ENCODE measurements at places on chromosomes 12 and 14.
A peak's percentile ranks its signal among the peaks of the same experiment; 100 is the strongest.

- DNase-seq, result no peak
These were observed 80.0 kb downstream of the ZFP36L1 start for GRCh38 chr14:68712703-68713370.

GRCh38 chr14:50407111-50407812, 10.6 kb upstream of the CDKL1 start:
- no peak for DNase-seq

DNA sequence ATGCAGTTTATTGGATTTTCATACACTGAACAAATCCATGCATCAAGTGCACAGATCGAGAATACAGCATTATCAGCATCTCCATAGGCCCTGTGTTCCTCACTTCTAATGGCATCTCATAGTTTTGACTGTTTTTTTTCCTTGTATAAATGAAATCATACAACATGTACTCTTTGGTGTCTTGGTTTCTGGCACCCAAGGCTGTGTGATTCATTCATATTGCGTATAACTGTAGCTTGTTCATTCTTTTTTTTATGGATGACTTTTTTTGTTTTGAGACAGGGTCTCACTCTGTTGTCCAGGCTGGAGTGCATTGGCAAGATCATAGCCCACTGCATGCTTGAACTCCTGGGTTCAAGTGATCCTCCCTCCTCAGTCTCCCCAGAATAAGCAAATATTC, 14.3 kb downstream of the RASSF8 start:
- no peak for DNase-seq

- no peak for DNase-seq
These were observed 30.3 kb upstream of the FOXN3 start for GRCh38 chr14:89447182-89447944.

DNA sequence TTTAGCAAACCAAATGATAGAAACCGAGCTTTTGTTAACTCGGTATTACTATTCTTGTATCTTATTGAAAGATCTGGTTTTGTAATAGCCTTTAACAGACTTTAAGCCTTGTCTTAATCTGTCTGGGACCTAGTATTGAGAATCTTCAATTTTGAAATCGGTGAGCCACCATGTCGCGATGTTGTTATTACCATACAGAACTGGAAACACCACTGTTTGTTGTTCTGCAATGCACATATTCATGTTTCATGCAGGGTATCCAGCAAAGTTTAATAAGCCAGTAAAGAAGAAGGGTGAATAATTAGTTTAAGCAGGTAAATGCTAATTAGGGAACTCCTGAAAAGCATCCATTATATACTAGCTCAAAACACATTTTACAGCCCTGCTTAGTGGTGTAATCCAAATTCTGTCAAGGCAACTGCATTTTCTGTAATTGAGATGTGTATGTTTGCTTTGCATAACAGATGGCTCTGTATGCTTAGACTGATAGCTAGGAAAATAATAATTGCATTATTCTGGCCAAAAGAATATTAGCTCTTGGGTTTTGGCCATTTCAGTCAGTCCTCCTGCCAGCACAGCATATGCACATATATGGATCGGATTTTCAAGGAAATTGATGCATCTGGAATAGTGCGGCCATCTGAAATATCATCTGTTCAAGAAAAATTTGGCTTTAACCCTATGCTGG, 389.2 kb downstream of the EGLN3 start:
- DNase-seq, result no peak

DNA sequence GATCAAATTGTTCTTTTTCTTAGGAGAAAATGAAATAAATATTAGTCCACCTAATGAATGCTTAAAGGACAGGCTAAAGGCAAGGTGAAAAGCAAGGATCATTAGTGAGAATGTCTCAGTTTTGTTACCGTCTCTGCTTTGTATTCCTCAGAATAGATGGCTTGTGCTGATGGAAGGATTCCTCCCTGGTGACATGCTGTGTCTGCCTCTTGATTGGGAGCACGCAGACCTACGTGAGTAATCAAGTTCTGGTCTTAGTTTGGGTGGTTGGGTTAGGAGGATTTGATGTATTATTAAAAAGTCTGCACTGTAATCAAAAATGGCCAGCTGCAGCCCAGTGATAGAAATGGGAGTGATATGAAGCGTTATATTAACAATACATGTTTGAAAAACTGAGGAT, 78.8 kb upstream of the RTL1 start:
- DNase-seq, result no peak

- DNase-seq, result peak; percentile 83
These were observed 15.6 kb upstream of the TFCP2 start for GRCh38 chr12:51188359-51189051.

- DNase-seq, result no peak
These were observed 44.7 kb downstream of the TCHP start for GRCh38 chr12:109944561-109945359.

DNA sequence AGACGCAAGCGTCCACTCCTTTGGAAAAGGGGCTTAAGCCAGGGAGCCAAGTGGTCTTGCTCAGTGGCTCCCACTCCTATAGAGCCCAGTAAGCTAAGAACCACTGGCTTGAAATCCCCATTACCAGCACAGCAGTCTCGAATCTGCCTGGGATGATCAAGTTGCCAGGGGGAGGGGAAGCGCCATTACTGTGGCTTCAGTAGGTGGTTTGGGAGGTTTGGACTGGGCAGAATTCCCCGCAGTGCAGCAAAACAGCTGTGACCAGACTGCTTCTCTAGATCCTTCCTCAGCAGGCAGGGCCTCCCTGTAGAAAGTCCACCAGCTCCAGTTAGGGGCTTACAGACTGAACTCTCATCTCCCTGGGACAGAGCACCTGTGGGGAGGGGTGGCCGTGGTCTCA, 115.4 kb downstream of the TMEM117 start:
- no peak for DNase-seq

GRCh38 chr14:103155010-103155409, 31.7 kb downstream of the TNFAIP2 start:
- DNase-seq, result no peak

GRCh38 chr14:93045965-93046704, 69.6 kb downstream of the ITPK1 start:
- DNase-seq, result no peak

GRCh38 chr14:67553547-67553946, 20.5 kb downstream of the PLEKHH1 start:
- DNase-seq, result no peak

GRCh38 chr12:108833355-108833733, 24.0 kb downstream of the SSH1 start:
- no peak for DNase-seq

DNA sequence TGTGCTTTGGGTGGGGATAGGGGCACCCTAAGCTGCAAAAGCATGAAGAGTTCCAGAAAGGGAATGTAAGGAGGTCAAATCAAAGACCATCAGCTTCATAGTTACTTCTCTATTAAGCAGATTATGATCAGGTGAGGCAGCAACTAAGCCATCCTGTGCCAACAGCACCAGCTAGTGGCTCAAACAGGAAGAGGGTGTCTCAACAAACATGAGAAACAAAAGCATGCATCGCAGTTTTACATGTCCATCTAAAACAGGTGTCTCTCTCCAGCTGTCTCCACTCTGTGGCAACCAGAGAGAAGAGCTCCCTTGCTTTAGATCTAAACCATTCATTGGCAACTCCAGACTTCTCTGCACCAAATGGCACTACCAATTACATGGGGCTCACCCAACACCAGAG, 52.9 kb downstream of the ACTN1 start:
- no peak for DNase-seq

- no peak for DNase-seq
These were observed 34.2 kb upstream of the EML1 start for GRCh38 chr14:99758872-99759545.
